NCI-H187 (cell line): ENCODE measurements at places on chromosomes 12 and 14.

GRCh38 chr12:110199339-110200123 lies 75.4 kb downstream of the IFT81 start:
- DNase-seq = no peak

- no peak for DNase-seq
These were observed 98.6 kb downstream of the KICS2 start for GRCh38 chr12:64123448-64123847.

GRCh38 chr12:75894965-75895754 lies 136.4 kb downstream of the PHLDA1 start:
- DNase-seq = no peak

GRCh38 chr14:64059454-64060198 lies 206.8 kb downstream of the SYNE2 start:
- no peak for DNase-seq

DNA sequence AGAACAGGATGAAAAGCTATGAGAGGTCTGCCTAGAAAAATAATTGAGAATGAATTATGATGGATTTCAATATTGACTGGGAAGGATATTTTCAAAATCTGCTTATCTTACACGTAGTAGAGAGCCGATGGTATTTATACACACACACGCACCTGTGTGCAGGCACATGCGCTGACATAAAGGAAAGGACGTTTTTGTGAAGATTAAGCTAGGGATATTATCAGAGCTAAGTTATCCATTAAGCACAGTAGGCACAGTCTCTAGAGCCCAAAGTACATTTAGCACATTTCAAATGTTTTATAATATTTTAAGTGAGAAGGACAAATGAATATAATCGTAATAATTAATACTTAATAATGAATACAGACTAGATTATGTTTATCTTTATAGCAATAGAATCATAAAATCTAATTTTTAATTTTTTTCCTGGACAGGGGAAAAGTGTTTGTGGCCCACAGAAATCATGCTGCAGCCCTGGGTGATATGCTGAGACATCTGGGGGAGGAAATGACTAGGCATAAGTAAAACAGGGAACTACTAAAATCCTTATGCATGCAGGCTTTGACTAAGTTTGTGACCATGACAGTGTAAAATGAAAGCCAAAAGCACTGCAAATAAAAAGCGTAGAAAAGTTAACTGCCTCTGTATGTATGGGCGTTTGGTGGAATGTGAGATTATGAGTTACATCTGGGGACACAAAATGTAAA lies 146.1 kb downstream of the KITLG start:
- no peak for DNase-seq
